ENCODE measurements at places on chromosomes 5 and 9.

DNA sequence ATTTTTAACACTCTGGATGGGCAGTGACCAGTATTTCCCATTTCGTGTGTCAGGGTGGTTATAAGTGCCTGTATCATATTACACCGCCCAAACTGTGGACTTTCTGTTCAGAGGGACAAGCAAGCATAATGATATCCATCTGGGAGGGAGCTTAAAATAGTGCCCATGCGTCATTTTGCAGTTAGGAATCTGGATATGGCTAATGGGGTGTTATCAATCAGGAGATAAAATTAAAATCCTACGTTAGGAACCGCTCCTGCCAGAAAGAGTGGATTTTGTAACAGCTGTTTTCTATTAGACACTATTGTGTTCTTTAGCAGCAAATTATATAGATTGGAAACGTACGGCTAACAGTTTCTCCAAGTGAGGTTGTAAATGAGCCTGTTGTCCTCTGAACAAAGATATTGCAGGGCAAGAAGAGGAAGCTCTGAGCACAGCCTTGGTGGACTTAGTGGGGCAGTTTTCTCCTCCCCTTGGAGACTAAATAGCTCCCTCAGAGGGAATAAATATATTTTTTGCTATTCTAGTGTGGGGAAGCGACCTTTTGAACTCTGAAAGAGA is 160.4 kb downstream of the SPATA31D1 start:
- DNase-seq, result no peak

- no peak for DNase-seq
Observed at GRCh38 chr9:35322075-35322885, 160.5 kb downstream of the UNC13B start.

DNA sequence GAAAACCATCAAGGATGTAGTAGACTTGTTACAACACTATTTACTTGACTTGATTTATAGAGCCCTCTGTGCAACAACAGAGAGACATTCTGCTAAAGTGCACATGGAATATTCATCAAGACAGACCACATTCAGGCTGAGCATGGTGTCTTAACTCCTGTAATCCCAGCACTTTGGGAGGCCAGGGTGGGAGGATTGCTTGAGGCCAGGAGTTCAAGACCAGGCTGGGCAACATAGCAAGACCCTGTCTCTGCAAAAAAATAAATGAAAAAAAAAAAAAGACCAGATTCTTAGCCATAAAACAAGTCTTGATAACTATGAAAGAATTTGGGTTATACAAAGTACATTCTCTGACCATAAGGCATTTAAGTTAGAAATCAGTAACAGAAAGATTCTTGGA is 25.3 kb downstream of the DENND4C start:
- no peak for DNase-seq

DNA sequence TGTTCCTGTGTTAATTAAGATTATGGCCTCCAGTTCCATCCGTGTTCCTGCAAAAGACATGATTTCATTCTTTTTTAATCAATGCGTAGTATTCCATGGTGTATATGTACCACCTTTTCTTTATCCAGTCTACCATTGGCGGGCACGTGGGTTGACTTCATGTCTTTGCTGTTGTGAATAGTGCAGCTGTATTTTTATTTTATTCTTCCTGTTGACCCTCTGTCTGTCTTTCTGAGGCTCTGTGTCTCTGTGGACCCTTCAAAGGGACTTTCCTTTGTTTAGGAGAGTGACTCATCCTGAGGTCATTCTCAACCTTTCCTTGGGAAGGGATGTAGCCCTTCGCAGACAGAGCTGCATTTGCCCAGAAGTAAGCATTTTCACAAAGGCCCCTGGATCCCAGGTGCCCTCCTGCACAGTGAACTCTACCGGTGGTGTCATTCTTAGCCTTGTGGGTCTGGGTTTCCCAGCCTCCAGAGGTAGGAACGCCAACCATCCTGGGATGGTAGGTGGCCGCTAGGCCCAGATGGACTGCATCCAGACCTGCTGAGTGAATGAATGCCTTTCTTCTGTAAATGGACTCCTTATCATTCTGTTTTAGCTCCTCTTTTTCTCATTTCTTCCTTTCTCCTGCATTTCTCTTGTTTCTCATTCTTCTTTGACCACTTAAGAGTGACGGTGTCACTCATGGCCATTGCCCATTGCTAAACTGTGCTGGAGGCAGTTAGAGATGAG is 22.4 kb downstream of the TRIO start:
- no peak for DNase-seq

DNA sequence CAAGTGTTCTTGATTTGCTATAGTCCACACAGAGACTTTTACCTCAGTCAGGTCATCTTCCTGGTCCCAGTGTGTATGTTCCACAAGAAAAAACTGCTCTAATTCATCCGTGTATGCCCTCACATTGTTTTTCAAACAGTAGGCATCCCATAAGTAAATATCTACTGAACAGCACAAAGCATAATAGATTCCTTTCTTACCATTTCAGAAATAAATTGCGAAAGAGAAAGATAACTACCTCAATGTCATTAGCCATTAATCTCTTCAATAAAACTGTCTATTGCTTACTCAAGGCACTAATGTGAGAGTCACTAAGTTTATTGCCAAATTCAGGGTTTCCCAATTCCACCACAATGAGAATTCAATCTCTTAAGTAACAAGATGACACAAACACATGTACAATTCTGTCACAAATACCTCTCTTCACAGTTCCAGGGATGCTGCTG is 9.6 kb downstream of the FBXW2 start:
- no peak for DNase-seq

- DNase-seq, result no peak
Observed at GRCh38 chr9:4157584-4158499, 142.0 kb downstream of the GLIS3 start.

DNA sequence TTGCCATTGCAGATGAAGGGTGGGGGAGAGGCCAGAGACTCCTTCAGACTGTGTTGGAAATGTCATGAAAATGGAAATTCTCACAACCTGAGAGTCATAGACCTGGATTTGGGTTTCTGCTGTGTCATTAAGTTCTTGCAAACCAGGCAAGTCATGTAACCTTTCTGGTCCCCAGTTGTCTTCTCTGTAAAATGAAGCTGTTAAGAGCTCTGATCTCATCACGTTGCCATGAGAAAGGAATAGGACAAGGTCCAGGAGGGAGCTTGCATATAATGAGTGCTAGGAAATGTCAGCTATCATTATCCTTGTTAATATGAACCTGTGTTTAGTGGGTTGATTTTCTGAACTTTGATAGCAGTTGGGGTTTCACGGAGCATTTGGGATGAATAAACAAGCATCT is 59.1 kb downstream of the FGF1 start:
- no peak for DNase-seq

DNA sequence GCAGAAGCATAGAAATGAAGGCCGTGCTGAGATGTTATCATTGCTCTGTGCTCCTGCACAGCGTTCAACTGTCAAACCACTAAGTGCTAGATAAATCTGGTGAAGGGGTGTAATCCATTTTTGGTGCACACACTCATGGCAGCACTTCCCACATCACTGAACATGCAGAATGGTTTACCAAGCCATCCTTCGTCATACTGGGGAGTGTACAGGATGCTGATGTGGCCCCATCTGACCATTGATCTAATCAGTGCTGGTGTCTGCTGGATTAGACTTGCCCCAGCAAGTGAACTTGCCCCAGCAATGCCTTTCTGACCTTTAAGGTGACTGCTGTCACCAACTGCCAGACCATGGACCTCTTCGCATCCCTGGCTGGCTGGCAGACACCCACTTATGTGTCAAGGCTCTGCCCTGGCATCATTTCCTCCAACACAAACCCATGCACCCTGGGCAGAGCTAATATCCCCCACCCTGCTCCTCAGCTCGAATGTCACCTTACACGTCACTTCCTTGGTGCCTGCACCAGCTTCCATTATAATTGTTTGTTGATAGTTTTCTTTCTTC is 4.2 kb upstream of the SEMA4D start:
- DNase-seq, result no peak

GRCh38 chr5:24720743-24721142 is 76.0 kb upstream of the CDH10 start:
- DNase-seq, result no peak

DNA sequence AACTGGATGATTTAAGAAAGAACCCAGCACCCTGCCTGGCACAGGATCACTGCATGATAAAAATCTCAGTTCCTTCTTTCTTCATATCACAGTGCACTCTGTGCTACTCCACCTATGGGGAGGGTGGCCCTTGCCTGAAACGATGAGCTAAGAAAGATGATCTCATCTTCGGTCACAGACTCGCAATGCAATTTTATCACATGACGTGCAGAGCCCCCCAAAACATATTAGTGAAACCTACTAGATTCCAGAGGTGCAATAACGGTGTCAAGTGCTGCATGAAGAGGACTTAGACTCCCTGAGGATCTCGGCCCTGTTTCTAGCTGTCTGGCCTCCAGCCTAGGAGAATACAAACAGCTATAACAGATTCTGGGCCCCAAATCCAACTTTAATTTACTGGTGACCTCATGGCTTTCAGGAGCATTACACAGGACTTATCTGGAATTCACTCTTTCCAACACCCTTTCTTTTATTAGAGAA is 104.0 kb downstream of the EBF1 start:
- DNase-seq, result no peak

DNA sequence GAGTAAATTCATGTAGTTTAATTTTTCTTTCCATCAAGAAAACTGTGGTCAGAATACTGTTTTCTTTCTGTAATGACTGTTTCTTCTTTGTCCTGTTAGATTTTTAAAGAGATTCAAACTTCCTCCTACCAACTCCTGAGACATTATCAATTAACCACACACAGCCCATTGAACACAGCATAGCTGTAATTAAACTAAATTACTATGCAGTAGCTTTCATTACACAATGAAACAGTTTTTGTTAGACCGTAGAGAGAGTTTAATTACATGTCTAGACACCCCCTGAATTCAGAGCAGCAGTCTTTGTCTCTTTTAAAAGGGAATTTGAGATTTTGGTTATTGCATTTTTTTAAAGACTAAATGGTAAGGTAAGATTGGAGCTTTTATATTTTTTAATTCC is 77.5 kb downstream of the STARD4 start:
- no peak for DNase-seq

GRCh38 chr9:92026206-92027002 is 76.4 kb upstream of the ROR2 start:
- no peak for DNase-seq

- DNase-seq, result no peak
Observed at GRCh38 chr5:173094012-173094661, 38.0 kb downstream of the CREBRF start.

GRCh38 chr9:69444021-69444420 is 119.0 kb downstream of the ENTREP1 start:
- no peak for DNase-seq

DNA sequence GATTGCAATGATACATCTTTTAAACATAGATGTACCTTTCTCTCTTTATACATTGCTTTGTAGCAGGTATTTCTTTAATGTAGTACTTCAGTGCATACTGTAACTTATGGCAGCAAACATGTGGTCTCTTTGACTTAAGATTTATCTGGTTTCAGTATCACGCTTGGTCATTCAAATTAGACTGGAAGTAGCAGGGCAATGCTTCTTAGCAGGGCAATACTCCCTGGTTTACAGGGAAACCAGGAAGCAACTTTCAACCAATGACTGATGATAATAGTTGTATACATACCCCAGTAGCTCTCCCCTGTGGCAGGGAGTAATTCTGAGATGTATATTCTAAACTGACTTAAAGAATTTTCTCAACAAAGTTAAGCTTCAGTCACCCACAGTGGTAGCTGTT is 761.1 kb upstream of the CDH10 start:
- DNase-seq, result no peak

DNA sequence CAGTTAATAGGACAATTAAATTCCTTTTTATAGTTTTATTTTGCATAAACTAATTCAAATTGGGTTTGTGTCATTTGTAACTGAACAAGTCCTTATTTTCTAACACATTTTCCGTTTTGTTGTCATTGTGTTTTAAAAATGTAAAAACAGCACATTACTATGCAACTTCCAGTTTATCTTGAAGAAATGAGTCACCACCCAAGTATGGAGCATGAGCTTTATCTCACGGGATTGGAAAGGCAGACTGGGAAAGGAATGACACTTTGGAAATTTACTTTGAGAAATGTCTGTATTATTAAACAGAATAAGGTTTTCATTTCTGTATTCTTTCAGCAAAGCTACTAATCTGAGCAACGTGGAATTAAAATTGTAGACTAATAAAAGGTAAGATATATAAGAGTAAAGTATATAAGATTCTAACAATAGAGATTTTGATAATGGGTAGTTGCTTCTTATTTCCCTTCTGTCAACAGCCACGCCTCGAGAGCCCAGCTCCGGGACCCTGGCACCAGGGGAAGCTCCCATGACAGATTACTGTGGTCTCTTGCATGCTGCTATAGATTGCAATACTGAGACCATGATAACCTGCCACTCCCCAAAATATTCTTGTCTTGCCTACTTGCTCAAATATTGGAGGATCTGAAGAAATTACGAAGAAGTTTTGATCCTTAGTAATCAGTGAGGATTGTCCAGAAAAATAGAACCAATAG is 433.1 kb downstream of the CHSY3 start:
- no peak for DNase-seq

DNA sequence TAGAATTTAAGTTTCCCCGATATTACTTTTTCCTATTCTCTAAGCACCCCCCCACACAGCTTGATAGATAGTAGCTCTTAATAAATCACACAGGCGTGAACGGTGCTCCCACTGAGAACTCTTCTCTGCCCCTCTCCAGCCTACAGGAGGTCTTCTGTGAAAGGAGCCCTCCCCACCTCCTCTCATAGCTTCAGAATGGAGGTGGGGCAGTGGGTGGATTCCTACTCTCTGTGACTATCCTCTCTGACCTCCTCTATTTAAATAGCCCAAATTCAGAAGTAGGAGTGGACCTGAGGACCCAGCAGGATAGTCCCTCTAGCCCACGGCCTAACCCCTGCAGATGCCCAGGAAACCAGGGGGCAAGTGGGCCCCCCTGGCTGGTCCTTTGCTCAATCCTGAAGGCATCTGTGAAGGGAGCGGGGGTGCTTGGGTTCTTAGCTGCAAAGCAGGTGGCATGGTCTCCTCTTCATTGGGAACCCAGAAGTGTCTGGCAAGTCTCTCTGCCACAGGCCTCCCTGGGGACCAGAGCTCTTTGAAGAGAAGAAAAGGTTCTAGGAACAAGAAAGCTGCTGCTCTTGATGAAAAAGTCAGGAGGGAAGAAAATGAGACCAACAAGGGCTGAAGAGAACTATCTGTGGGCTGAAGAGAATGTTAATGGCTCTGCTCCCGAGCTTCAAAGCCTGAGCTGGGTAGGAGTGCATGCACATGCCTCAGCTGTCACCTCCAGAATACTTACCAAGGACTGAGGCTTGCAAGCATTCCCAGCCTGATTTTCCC is 21.1 kb upstream of the HSPA9 start:
- no peak for DNase-seq

DNA sequence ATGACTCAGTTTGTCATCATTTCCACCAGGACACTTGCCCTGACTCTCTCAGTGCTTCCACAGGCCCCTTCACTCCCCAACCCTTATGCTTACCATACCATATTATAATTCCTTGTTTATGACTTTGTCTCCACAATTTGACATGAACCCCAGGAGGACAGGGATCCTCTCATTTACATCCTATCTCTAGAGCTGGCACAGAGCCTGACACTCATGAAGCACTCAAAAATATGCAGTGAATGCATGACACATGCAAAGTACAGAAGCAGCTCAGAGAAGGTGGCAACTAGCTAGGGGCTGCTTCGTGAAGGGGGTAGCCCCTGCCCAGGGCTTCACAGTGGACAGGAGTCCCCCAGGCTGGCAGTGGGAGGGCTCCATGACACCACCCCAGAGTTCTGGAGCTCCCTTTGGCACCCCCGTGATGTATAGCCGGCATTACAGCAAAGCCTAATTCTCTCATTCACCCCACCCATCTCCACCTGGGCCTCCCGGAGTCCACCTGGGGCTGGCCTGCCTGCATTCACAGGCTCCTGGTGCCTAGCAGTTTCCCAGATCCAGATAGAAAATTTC is 112.0 kb upstream of the SPOCK1 start:
- no peak for DNase-seq

- DNase-seq, result no peak
Observed at GRCh38 chr9:1775230-1775629, 239.9 kb upstream of the SMARCA2 start.
